Smooth muscle cell of the coronary artery (primary cell): ENCODE measurements at places on chromosomes 16 and 17. TPM values are rescaled to one million over a fixed set of nuclear protein-coding genes. Genes with fewer than 3 reads are reported as not detected.

The GGT6 gene
- not detected in 2 replicates for total RNA-seq

The CRYBA1 gene
- total RNA-seq: 0.70 TPM in 1 of 2 replicates, not detected in the other

The WNK4 gene
- total RNA-seq: 0.12 and 1.6 TPM in 2 replicates

The HES7 gene
- total RNA-seq: not detected in 2 replicates

The DHX58 gene
- 5.9 and 15.3 TPM in 2 replicates for total RNA-seq

The IL34 gene
- 5.2 and 8.4 TPM in 2 replicates for total RNA-seq

The CCL4 gene
- not detected in 2 replicates for total RNA-seq

The RSKR gene
- total RNA-seq: 3.1 and 6.8 TPM in 2 replicates

The UNC45B gene
- not detected in 2 replicates for total RNA-seq

The ITGAD gene
- total RNA-seq: not detected in 2 replicates

The TLCD3A gene
- total RNA-seq: 18.9 and 21.1 TPM in 2 replicates

The ACE gene
- total RNA-seq: 2.0 and 12.4 TPM in 2 replicates

The KRT17 gene
- total RNA-seq: 0.47 and 4.3 TPM in 2 replicates

The KRTAP4-5 gene
- not detected in 2 replicates for total RNA-seq

The NTHL1 gene
- total RNA-seq: 33.1 and 36.3 TPM in 2 replicates

The PLA2G10 gene
- not detected in 2 replicates for total RNA-seq

The SLC7A6OS gene
- 12.4 and 20.4 TPM in 2 replicates for total RNA-seq

The SDR42E1 gene
- total RNA-seq: 0.08 and 0.12 TPM in 2 replicates

The CAVIN1 gene
- 602 and 708 TPM in 2 replicates for total RNA-seq

The TBX2 gene
- total RNA-seq: 3.5 and 6.4 TPM in 2 replicates

The ANKRD13B gene
- 4.0 and 4.4 TPM in 2 replicates for total RNA-seq

The ZG16B gene
- total RNA-seq: 2.1 TPM in 1 of 2 replicates, not detected in the other

The MRPL27 gene
- total RNA-seq: 63.7 and 77.1 TPM in 2 replicates

The FKBP10 gene
- 494 and 761 TPM in 2 replicates for total RNA-seq

The OSGIN1 gene
- total RNA-seq: 0.59 and 1.6 TPM in 2 replicates

The UMOD gene
- total RNA-seq: not detected in 2 replicates

The GCGR gene
- not detected in 2 replicates for total RNA-seq

The CRAMP1 gene
- total RNA-seq: 4.4 and 4.8 TPM in 2 replicates

The NPIPB2 gene
- total RNA-seq: 1.4 and 2.0 TPM in 2 replicates

The MT1A gene
- total RNA-seq: 1.7 TPM in 1 of 2 replicates, not detected in the other
